ENCODE measurements at places on chromosomes 13 and 19.
A peak's percentile ranks its signal among the peaks of the same experiment; 100 is the strongest.

- DNase-seq: no peak
Observed at GRCh38 chr13:111854403-111854802, 212.5 kb upstream of the SOX1 start.

GRCh38 chr13:101016475-101016874, 341.9 kb upstream of the TMTC4 start:
- no peak for DNase-seq

GRCh38 chr19:41541990-41542584, 33.9 kb upstream of the CEACAM21 start:
- no peak for DNase-seq

DNA sequence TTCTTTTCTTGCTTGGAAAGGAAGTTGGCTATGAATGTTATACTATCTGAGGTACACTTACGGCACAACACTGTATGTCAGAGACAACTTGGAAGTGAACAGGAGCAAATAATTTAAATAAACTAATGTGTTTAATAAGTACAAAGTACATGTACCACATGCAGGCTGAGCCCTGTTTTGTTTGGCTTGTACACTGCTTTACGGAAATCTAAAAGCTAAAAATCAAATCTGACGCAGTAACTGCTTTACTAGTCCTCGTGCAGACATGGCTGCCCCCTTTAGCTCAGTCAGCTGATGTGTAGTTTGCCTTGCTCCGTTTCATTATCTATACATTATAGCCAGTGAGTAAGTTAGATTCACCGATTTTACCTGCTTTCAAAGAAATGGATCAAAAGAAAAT, 36.5 kb downstream of the TDRD3 start:
- no peak for DNase-seq

DNA sequence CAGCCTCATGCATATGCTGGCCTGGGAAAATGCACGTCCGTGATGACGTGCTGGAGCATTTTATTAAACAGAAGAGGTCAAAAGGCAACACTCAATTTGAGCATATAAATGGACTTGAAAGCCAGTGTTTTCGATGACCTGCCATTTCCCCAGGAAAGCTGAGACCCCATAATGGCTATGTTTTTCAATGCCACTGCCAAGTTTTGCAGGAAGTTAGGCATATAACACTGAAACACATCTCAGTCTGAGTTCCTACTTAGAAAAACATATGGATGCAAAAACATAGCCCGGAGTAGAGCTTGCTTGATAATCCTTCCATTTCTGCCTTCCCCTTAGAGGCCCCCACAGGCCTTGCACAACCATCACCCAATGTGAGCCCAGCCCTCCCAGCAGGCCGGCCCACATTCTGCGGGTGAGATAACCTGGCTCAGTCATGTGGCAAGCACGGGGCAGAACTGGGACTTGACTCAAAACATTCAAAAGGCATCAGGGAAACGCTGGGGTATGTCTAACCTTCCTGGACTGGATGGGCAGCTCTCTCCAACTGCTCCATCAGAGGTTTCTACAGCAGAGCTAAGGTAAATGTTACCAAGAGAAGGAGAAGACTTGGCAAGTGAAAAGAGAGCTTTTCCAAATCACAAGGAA, 24.9 kb downstream of the EPS15L1 start:
- peak; percentile 83 for DNase-seq

DNA sequence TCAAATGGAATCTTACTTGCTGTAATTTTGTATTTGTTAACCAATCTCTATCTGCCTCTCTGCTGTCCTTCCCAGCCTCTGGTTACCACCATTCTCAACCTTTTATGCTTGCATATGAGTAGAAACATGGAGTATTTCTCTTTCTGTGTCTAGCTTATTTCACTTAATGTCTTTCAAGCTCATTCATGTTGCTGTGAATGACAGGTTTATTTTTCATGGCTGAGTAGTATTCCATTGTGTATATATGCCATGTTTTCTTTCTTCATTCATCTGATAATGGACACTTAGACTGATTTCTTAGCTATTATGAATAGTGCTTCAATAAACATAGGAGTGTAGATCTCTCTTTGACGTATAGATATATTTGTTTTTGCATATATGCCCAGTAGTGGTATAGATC, 13.4 kb downstream of the ZNF460 start:
- DNase-seq: no peak

DNA sequence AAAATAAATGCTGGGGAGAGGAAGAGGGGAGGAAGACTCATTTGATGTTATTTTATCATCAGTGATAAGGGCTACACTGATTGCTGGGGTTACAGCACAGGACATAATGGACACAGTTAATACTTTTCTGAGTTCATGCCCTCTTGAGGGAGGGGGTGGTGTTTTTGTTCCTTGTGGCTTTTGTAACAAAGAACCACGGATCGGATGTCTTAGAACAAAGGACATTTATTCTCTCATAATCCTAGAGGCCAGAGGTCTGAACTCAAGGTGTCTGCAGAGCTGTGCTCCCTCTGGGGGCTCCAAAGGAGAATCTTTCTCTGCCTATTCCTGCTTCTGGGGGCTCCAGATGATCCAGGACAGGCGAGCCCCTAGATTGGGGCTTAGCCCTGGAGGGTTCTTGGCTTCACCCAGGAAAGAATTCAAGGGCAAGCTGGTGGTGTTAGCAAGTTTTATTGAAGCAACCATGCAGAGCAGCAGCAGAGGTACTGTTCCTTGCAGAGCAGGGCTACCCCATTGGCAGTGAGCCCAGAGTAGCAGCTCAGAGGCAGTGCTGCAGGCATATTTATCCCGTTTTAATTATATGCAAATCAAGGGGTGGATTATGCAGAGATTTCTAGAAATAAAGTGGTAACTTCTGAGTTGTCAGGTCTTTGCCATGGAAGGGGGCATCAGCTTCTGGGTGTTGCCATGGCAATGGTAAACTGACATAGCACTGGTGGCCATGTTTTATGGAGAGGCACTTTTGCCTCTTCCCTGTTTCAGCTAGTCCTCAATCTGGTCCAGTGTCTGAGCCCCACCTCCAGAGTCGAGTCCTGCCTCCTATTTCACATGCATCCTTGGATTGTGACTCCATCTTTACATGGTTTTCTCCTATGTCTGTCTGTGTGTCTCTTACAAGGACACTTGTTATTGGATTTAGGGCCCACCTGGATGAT, 18.0 kb downstream of the VAV1 start:
- DNase-seq: no peak

GRCh38 chr19:41843371-41843770, 1.1 kb downstream of the LYPD4 start:
- no peak for DNase-seq

DNA sequence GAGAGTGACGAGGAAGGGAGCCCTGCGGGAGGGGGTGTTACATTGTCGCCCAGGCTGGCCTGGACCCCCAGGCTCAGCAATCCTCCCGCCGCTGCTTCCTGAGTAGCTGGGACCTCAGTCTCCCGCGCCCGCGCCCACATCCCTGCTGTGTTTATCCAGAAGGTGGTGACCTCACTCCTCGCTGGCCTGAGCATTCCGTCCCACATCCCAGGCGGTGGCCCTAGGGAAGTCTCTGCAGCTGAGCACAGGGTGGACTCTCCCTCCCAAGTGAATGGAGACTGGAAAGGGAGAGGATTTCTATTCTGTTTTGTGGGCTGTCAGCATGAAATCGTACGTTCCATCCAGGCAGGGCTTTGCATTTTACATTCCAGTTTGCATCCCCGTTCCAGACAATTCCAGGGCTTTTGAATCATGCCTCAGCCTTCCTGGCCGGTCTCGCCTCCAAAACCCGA, 401 bp upstream of the ZNF765 start:
- no peak for DNase-seq

- DNase-seq: no peak
Observed at GRCh38 chr19:53172889-53173288, 14.0 kb upstream of the ZNF347 start.

DNA sequence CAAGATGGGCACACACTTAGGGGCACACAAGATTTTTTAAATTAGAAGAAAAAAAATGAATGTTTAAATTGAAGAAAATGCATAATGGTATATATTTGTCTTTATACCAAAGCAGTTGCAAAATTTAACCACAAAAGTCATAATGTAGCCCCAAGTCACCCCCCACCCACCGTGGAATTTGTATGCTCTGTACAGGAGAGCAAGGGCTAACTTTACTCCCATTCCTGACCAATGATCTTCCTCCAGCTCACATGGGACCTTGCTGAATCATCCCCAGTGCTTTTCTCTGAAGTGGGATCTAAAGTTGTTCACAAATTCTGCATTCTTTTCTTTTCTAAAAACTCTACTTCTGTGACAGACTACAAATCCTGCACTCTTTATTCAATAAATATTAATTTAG, 597.0 kb downstream of the UQCRFS1 start:
- DNase-seq: no peak

DNA sequence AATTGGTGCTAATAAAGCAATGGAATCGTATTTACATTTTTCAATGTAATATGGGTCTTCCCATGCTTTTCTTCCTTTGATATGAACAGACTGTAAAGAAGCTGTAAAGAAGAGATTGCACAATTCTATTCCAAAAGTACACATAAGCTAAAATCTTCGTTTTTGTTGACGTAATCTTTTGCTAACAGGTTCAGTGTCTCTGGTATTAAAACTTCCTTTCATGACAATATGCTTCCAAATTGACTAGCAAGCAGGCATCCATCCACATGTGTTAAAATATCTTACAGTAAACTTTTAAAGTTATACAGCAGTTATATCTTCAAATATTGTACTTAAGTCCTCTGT, 19.3 kb upstream of the SGCG start:
- no peak for DNase-seq

GRCh38 chr19:34504273-34504808, 22.8 kb downstream of the WTIP start:
- no peak for DNase-seq

DNA sequence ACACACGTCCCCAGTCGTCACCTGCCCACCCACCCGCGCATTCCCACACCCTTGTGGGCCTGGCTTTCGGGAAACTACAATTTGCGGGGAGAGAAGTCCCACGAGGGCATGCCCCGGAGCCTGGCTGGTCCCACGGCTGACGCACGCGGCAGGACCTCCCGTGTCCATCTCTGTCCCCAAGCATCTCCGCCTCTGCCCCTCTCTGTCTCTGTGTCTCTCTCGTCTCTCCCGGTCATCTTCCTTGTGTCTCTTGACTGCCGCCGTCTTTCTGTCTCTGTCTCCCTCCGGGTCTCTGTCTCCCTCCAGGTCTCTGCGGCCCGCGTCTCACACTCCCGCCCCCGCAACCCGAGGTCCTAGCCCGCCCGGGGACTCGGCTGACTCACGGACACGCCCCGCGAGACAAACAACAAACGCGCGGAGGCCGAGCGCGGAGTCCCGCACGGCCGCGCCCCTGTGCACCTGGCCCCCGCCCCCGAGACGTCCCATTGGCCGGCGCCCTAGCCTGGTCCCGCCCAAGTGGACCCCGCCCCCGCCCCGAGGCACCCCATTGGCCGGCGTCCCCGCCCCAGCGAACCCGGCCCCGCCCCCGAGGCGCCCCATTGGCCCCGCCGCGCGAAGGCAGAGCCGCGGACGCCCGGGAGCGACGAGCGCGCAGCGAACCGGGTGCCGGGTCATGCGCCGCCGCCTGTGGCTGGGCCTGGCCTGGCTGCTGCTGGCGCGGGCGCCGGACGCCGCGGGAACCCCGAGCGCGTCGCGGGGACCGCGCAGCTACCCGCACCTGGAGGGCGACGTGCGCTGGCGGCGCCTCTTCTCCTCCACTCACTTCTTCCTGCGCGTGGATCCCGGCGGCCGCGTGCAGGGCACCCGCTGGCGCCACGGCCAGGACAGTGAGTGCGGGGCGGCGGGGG, at the start of gene FGF22:
TSS of gene FGF22 (plus strand) at position 627 of the 908 bp plus-strand sequence. CDS start at position 674, 47 bp downstream.
- peak; percentile 51 for DNase-seq

- no peak for DNase-seq
Observed at GRCh38 chr19:39375929-39376328, 15.0 kb downstream of the PAF1 start.

DNA sequence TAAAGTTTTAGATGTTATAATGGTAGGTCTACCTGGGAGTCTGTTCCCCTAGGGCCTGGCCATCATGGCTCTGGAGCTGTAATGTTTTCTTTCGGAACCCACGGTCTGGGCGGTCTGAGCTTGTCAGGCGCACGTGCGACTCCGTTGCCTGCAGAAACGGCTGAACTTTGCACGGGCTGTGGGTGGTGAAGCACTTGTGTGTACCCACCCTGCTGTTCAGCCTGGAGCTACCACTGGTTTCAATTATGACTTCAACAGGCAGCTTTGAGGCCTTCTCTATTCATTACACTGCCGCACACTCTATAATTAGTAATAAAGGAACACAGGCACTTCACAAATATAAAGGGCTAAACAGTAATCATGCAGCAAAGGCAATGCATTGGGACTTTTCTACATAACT, 6.0 kb downstream of the PCDH8 start:
- DNase-seq: no peak

DNA sequence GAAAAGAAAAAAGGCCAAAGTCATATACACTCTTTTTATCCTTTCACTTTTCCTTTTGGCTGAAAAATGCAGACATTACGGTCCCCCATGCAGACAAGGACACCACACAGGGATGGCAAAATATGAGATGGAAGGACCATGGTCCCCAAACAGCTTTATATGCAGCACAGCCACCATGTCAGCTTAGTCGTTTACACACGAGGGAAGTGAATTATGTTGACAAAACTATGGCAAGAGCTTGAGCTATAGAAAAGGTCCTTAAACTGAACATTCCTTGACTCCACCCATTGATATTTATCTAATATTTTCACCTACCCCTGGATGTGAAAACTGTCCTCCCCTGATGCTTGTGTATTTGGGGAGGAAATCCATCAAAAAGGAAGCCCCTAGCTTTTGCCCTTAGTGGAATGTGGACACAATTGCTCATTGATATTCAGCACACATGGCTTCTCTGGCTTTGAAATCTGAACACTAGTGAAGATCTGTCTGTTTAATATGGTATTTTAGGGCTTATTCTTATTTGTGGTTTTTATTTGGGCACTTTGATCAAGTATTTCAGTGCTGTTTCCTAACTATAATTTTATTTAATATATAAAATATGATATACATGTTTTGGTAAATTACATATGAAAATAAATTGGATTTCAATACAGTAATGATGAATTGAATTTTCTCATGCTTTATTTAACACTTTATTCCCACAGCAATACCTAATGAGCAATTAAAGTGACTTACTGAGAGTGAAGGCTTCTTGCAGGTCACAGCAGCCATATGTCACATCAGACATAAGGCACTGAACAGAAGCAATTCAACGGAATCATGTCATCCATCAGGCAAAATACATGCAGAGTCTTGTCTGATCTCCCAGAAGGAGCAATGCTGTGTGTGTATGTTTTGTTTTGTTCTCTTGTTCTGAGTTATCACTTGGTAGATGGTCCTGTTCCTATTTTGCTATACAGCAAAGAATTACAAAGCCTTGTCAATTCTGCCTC, 6.8 kb upstream of the GTF2F2 start:
- no peak for DNase-seq

- DNase-seq: no peak
Observed at GRCh38 chr13:89383891-89384290, 1712.7 kb downstream of the SLITRK5 start.

- DNase-seq: no peak
Observed at GRCh38 chr13:94712287-94712811, at the start of gene SOX21. Gene SOX21, minus strand, starts transcription at chr13:94712545. Its CDS starts 496 bp downstream, at chr13:94712049.

DNA sequence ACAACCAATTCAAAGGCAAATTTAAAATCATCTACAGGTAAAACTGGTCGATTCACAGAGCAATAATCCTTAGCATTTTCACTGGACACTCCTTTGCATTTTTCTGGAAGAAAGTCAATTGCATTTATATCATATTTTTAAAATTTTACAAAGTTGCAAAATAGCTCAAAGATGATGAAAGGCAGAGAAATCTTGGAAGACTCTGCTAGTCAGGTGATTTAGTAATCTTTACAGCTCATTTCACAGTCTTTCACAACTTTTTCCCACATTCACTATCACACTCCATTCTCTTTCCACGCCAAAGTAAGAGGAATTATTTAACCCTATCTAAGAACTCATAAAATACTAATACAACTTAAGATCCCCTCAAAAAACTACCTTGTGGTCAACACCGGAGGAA, 1063.8 kb downstream of the EFNB2 start:
- DNase-seq: peak; percentile 36

All from renal cortical epithelial cell (primary cell).